ENCODE measurements at places on chromosomes 3 and 15. TPM values are rescaled to one million over a fixed set of nuclear protein-coding genes. Genes with fewer than 3 reads are reported as not detected.

- no peak for DNase-seq
Observed at GRCh38 chr3:126649556-126650092, 5.3 kb downstream of the TXNRD3 start.

GRCh38 chr3:123025642-123026521 lies 1.7 kb downstream of the SEMA5B start:
- DNase-seq: no peak

Gene LYZL4
- not detected for total RNA-seq

DNA sequence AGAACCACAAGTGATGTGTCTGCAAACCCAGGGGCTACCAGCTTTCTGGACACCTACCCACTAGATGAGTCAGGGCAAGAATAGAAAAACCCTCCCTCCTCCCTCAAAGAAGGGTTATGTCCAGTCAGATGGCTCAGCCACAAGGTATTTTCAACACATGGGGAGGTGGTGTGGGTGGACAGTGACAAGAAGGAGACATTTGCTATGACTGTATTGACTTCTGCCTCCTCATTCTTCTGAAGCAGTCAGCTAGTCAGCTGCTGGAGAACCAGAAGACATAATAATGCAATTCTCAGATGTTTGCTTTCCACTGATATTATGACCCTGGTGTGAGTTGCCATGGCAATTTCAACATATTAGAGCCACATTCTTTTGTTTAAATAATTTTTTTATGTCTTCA lies 66.7 kb upstream of the GOLGA8B start:
- DNase-seq: no peak

DNA sequence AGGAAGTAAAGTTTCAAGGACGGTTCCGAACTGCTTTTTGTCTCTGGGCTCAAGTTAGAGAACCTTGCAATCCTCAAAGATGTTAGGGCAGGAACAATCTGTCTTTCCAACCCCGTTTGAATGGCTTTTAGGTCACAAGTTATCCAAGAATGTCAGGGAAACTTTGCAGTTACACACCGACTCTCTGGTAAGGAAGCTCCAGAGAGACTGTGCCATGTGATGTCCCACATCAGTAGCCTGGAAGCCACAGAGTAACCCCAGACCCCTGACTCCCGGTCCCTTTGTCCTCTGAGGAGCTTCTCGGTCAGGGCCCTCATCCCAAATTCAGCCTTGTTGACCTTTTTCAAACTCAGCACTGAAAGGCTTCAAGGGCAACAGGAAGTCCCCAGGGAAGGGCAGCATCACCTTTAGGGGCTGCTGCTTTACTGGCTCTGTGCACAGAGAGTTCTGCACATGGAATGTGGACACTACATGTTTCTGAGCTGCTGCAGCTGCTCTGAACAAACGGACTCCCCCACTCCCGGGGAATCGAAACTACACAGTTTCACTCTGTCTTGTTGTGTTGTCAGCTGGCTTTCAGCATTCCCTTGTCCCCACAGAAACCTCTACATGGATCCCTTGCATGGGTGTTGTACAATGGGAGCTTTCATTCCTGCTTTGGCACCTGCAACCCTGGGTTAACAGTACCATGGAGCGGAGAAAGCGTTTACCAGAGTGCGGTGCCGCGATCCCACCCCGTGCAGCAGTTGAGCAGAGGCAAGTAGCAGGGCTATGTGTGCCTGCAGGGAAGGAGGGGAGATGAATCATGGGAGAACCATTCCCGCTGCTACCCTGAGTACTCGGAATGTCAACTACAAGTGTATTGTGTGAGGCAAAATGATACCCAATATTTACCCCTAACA lies 408.2 kb upstream of the THBS1 start:
- DNase-seq: no peak

GRCh38 chr3:119831941-119832371 lies 50.1 kb downstream of the NR1I2 start:
- no peak for DNase-seq
